ENCODE measurements at places on chromosomes 2 and 18.

DNA sequence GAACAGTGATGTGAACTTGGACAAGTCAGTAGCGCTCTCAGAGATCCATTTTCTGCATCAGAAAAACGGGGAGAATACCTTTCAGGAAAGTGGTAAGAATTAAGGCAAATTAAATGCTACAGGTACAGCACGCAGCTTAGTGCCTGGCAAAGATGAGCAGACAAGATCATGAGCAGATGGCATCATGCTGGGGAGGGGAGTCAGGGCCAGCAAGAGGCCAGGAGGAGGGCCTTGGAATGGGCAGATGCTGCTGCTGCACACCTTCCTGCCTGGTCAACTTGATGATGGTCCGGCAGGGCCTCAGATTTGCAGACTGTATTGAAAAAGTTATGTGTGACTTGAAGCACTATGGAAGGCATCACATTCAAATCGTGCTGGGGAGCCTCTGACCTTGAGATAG lies 72.9 kb downstream of the GALNT14 start:
- DNase-seq: no peak

DNA sequence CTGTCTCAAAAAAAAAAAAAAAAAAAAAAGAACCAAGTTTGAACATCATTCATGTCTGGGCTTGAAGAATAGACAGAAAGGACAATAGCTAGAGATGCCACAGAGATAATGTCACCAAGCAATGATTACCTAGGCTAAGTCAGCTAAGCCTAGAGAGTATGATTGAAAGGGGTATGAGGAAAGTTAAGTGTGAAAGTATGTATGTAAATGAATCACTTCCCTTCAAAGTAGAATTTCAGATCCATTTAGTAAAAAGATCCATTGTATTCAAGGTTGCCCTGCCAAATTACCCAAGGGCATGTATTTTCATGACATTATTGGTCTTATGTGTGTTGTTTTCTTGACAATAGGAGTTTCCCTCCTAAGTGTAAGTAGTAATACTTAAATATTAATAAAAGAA lies 34.1 kb upstream of the SLC39A10 start:
- no peak for DNase-seq

DNA sequence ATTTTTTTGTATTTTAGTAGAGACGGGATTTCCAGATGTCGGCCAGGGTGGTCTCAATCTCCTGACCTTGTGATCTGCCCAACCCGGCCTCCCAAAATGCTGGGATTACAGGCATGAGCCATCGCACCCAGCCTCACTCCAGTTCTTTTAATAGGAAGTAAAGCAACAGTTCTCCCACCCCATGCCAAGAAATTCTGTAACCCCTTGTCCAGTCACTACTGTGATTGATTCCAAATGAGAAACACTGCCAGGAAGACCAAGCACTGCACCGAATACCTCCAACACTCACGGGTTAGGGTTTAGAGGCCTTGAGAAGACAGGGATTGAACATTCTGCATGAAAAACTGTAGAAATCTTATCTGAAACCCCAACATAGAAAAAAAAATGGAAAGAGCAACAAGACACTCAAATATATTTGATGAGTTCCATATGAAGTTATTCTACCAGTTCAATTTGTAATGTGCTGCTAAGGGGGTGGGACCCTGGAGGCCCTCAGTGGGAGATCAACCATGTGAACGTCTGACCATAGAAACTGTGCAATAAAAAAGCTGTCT lies 48.2 kb upstream of the BIN1 start:
- no peak for DNase-seq

GRCh38 chr2:40758401-40759155 lies 306.7 kb upstream of the SLC8A1 start:
- peak; percentile 71 for DNase-seq

GRCh38 chr2:102392942-102393341 lies 30.0 kb upstream of the IL18RAP start:
- no peak for DNase-seq

- DNase-seq: no peak
These were observed 601.2 kb upstream of the SALL3 start for GRCh38 chr18:78378403-78378802.

- no peak for DNase-seq
These were observed 19.1 kb downstream of the RAMP1 start for GRCh38 chr2:237878321-237879057.

DNA sequence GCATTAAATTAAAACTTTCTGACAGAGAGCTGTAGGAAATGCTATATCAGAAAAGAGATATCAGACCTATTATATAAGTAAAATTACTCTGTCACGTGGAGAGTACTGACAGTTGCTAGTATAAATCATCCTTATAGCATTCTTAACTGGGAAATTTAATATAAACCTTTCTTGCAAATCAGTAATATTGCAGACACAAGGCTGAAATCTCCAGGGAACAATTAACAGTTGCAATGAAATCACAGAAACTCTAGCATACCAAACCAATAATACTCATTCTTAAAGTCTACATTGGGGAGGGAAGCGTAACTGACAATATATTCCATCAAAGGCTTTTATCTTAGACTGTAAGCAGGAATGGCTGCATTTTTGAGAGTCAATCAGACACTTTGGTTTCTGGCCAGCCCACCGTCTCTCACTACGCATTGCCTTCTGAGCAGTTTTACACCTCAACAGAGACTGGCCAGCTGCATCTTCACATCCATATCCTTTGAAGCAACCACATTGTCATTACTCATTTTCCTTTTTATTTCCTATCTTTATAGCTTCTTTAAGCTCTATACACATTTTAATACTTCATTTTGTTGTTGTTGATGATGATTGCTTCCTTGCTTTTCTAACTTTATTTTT lies 536.0 kb upstream of the CDH2 start:
- DNase-seq: no peak

GRCh38 chr18:7021994-7022840 lies 95.4 kb downstream of the LAMA1 start:
- peak; percentile 67 for DNase-seq

DNA sequence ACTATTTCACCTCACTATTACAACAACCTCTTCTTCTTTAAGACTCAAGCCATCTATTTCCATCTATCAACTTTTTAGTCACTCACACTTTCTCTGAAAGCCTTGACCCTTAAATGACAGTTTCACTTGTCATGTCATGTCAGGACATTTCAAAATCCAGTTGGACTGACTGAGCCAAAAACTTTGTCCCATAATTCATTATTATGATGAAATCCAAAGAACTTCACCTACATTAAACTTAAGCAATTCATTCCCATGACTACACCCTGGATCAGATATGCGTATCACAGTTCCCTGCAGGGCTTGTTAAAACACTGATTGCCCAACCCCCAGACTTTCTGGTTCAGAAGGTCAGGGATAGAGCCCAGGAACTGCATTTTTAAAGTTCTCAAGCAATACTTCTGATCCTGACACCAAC lies 26.5 kb downstream of the LDAH start:
- DNase-seq: no peak

Measured in NCI-H1105 treated with DMSO at 0.1 percent for 48 hours (cell line).